CD4-positive, alpha-beta T cell (primary cell): ENCODE measurements at places on chromosomes 7 and 10.

DNA sequence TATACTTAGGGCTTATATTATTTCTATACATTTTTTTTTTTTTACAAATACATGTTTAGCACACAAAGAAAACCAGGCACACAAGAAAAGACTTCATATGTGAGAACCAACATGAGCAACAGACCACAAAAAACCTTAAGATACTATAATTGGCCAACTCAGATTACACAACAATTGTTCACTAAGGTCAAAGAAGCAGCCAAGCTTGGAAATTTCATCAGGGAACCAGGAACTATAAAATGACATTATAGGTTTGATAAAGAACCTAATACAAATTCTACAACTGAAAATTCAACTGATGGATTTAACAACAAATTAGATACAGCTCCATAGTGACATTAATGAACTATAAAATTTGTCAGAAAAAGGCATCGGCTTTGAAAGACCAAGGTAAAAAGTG lies 4.4 kb upstream of the LUC7L2 start:
- DNase-seq: no peak

GRCh38 chr7:4437916-4438315 lies 244.2 kb upstream of the FOXK1 start:
- DNase-seq: no peak

GRCh38 chr7:2478399-2478785 lies 2.2 kb upstream of the GRIFIN start:
- no peak for DNase-seq

- DNase-seq: no peak
Measured at GRCh38 chr7:144725070-144725469, 110.8 kb downstream of the TPK1 start.

- no peak for DNase-seq
Measured at GRCh38 chr10:10824591-10825148, 193.0 kb upstream of the CELF2 start.

DNA sequence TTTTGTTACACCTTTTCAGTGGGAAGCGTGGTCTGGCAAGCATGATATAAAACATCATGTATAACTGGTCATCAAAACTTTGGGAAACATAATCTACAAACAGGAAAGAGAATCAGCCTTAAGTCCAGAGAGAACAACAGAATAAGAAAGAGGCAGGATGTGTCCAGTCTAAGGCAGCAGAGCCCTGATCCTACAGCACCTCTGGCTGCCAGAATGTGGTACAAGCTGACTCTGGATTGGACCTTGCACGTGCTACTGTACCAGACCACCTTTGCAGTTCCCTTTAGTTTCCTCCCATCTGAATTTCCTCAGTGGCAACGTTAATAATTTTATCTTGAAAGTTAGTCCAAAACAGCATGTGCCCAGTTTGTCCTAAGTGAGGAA lies 824.6 kb upstream of the IGFBP3 start:
- DNase-seq: no peak

GRCh38 chr7:41148521-41148951 lies 554.4 kb downstream of the INHBA start:
- no peak for DNase-seq

- peak; percentile 37 for DNase-seq
Measured at GRCh38 chr10:8137726-8138125, 83.2 kb downstream of the GATA3 start.

- no peak for DNase-seq
Measured at GRCh38 chr10:48389272-48389671, 82.8 kb downstream of the MAPK8 start.

DNA sequence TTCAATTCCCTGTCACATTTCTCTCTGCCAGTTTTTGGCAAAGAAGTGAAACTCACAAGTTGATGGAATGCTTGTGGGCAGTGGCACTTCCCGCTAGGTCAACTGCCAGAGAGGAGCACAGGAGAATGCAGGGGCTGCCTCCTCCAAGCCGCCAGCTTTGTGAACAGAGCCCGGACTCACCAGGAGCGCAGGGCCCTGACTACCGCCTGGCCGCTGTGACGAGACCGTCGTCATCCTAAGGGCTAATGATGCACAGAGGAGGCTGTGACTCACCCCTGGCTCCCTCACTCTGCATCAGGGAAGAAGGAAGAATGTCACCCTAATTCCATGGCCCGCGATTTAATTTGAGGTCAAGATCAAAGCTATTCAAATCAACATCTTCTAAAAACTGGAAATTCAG lies 123.9 kb downstream of the TAX1BP1 start:
- DNase-seq: no peak

DNA sequence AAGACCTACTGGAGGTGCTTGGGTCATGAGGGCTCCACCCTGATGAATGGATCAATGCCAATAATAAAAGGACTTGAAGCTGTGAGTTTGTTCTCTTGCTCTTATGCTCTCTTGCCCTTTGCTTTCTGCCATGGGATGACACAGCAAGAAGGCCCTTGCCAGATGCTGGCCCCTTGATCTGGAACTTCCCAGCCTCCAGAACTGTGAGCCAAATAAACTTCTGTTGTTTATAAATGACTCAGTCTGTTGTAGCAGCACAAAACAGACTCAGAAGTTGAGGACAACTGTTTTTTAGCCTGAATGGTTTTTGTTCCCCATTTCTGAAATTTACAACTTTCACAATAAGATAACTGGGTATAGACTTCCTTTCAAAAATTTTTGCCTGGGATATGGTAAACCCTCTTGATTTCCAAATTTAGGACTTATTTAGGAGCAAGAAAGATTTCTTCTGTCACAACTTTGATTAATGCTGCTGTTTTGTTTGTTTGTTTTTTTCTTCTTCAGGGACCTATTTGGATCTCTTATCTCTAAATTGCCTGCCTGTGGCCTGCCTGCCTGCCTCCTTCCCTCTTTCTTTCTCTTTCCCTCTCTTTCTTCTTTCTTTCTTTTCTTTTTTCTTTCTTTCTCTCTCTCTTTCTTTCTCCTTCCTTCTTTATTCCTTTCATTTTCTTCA lies 12.1 kb downstream of the ENTPD1 start:
- no peak for DNase-seq
